ENCODE measurements at places on chromosomes 11 and 22.

DNA sequence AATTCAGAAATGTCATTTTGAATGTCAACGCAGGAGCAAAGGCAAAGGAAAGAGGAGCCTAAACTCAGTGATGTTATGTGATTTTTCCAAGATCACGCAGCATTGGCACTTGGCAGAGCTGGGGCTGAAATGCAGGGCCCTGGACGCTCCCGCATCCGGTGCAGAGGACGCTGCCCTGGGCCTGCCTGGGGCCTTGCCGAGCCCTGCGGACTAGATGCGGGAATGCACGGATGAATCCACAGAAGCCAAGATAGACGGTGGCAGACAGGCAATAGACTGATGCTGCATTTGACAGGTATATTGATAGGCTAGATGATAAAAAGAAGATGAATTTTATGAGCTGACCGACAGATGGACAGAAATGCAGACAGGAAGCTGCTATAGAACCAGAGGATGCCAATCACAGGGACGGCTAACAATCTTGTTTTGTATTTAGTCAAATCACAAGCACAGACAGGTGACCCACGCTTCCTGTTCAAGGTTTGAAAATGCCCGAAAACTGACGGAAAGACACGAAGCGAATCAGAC, 696 bp upstream of the MARK2 start:
- peak; percentile 13 for DNase-seq

GRCh38 chr11:93528757-93529645, 14.2 kb downstream of the SMCO4 start:
- DNase-seq, result no peak

DNA sequence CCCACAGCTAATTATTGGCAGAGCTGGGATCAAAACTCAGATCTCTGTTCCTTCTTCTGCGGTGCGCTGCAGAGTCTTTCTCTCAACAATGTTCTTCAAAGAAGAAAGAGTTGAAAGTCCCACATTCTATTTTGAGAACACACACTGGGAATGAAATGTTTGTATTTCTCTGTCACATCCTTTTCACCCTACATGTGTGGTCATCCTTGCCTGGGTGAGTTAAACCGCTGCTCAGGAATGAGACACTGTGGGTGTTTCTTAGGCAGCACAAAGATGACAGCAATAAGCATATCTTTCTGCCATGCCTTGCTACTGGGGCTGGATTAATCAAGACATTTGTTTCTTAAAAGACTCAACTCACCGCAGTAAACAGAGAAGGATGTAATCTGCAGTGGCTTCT, 222.6 kb downstream of the LARGE1 start:
- no peak for DNase-seq

DNA sequence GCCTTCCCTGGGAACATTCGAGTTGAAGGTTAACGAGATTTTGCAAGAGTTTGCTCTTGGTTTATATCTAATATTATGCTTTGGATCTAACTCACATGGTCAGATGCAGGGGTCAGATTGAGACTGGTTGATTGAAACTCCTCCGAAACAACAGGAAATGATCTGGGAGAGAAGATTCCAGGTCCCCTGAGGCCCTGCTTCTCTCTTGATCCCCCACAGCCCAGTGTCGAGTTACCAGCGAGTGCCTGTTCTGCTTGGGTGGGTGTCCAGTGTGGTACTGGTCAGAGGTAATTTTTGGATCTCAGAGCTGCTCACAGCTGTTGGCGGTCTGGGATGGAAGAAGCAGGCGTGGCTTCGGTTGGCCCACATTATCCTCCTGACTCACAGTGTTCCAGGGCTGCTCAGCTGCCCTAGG, 9.2 kb downstream of the FBLN1 start:
- DNase-seq, result no peak

DNA sequence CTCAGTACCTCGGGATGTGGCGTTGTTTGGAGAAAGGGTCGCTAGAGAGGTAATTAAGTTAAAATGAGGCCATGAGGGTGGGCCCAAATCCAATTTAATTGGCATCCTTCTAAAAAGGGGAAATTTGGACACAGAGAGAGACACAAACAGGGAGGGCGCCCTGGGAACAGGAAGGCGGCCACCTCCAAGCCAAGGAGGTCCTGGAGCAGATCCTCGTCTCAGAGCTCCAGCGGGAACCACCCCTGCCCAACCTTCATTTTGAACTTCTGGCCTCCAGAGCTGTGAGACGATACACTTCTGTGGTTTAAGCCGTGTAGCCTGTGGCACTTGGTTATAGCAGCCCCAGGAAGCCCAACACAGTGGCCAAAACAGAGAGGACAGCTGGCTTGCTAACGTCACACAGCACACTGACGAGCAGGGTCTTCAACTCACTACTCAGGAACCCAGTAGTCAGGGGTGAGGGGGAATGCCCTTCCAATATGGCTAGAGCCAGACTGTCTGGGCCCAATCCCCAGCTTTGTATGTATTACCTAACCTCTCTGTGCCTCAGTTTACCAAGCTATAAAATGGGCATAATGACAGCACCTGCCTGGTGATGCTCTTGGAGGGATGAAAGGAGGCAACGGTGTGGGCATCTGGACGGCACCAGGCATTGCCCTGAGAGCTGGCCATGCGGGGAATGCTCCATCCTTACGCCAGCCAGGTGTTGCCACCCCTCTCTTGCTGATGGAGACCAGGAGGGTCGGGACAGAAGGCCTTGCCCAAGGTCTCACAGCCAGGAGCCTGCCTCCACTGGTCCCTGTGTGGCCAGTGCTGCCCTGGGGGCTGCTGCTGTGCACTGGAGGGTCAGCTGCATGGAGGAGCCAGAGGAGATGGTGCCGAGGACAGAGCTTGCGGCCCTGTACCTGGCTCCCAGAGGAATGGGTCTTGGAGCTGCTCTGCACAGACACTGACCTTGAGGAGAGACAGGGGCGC, 53.3 kb upstream of the LINC01488 start:
- no peak for DNase-seq

GRCh38 chr11:18295316-18295715, 26.6 kb downstream of the HPS5 start:
- no peak for DNase-seq
